Nucleus accumbens (tissue), 56 donors: ENCODE measurements at places on chromosomes 5 and 9.

- no peak for DNase-seq
Measured at GRCh38 chr5:118679264-118679940, 308.9 kb downstream of the DTWD2 start.

- no peak for DNase-seq
Measured at GRCh38 chr9:93483497-93483896, 30.1 kb upstream of the FAM120AOS start.

DNA sequence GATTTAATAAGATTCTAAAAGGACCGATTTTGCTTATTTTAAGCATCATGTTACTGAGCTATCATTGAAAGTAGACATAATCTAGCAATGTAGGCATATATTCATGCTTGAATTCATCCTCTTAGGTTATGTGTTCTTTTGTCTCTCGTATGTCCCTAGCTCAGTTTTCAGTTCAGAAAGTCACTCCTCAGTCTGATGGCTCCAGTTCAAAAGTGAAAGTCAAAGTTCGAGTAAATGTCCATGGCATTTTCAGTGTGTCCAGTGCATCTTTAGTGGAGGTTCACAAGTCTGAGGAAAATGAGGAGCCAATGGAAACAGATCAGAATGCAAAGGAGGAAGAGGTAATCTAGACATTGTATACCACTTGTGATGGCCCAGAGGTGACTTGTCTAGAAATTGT lies 39.2 kb downstream of the HSPA4 start:
- no peak for DNase-seq

DNA sequence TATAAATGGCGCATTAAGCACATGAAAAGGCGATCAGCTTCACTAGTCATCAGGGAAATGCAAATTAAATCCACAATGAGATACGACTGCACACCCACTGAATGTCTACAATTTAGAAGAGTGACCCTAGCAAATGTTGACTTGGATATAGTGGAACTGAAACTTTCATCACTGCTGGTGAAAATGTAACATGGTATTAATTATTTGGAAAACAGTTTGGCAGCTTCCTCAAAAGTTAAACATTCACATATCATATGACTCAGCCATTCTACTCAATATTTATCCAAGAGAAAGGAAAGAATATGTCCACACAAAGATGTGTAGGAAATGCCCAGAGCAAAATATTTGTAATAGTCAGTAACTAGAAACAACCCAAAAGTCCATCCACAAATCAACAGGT lies 146.5 kb downstream of the LPAR1 start:
- DNase-seq: no peak

- DNase-seq: no peak
Measured at GRCh38 chr5:31993165-31993961, 180.8 kb downstream of the GOLPH3 start.

- DNase-seq: peak; percentile 60
Measured at GRCh38 chr5:81301271-81302015, at the start of gene ZCCHC9. ZCCHC9 (plus strand) TSS chr5:81301587; CDS start chr5:81304758, 3,171 bp downstream.

- no peak for DNase-seq
Measured at GRCh38 chr5:67195406-67196275, 958 bp downstream of the CD180 start.

- no peak for DNase-seq
Measured at GRCh38 chr5:37807015-37807414, 32.8 kb downstream of the GDNF start.
